ENCODE measurements at places on chromosomes 4 and X.

GRCh38 chr4:145883101-145883694, 55.4 kb downstream of the ZNF827 start:
- no peak for DNase-seq

DNA sequence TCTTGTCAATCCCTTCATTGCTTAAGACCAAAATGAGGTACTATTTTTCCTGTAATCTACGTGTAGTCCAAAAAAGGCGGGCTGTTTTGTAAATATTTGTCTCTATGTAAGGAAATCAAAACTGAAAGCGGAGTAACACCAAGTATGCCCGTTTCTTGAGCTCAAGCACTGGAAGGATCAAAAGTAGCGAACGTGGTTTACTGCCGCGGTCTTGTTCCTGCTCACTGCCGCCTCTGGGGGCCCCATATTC, 71.5 kb downstream of the AFF1 start:
- no peak for DNase-seq

DNA sequence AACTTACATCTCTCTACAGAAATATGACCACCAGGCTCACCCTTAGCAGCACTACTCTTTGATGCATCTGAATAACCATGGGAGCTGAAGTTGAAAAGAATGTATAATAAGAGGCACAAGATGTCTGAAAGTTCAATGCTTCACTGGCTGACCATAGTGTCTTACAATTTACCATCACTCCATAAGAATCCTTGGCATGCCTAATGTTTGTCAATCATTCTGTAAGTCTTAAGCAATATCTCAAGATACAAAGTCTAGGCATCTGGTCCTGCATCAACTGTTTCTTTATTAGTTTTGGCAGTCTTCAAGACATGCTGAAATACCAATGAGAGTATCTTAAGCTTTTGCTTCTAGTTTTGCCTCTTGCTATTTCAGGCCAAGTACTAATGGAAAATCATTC, 755.5 kb downstream of the STIM2 start:
- no peak for DNase-seq

- DNase-seq = peak; percentile 4
Measured at GRCh38 chr4:5791654-5792053, 80.7 kb downstream of the EVC start.

GRCh38 chrX:16528620-16529019, 121.3 kb upstream of the S100G start:
- no peak for DNase-seq

GRCh38 chr4:109432203-109432602, 1.4 kb upstream of the SEC24B start:
- no peak for DNase-seq

DNA sequence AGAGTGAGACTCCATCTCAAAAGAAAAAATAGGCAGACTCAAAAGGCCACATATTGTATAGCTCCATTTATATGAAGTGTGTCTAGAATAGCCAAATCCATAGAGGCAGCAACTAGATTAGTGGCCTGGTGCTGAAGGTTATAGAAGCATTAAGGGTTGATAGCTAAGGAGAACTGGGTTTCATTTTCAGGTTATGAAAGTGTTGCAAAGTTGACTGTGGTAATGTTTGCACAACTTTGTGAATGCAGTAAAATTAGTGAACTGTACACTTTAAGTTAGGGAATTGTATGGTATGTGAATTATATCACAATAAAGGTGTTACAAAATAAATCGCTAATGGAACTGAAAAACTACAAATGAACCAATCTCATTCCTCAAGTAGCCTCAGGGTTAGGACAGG, 28.3 kb downstream of the TXLNG start:
- no peak for DNase-seq

GRCh38 chr4:8297141-8297601, 27.6 kb downstream of the HTRA3 start:
- DNase-seq = no peak

DNA sequence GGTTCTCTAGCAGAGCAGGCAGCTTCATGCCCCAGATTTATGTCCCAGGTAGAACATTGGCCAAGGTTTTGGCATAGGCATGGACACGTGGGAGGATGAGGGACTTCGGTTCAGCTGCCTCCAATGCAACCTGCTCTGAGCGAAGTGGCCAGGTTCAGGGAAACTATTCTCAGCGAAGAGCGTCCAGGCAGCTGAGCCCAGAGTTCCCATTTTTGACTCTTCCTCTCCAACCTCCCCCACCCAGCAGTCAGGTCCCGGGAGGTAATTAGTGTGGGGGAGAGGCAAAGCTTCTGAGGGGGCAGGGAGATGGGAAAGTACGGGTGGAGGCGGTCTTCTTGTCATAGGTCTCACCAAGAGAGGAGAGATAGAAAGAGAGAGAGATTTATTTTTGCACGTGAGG, 1.0 kb downstream of the GABRA4 start:
- no peak for DNase-seq

GRCh38 chr4:128303405-128303785, 15.8 kb upstream of the PGRMC2 start:
- DNase-seq = no peak

DNA sequence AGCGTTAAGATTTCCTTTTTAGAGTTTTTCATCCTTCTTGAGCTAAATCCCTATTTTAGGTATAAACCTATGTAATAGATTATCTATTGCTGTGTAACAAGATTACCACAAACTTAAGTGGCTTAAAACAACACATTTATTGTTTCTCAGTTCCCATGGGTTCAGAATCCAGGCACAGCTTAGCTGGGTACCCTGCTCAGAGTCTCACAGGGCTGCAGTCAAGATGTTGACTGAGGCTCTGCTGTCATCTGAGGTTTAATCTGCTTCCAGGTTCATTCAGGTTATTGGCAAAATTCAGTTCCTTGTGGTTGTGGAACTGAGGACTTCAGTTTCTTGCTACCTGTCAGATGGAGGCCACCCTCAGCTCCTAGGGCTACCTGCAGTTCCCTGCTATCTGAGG, 60.9 kb downstream of the GK start:
- DNase-seq = no peak

GRCh38 chrX:148501386-148502066, 1.1 kb downstream of the AFF2 start:
- DNase-seq = peak; percentile 56

DNA sequence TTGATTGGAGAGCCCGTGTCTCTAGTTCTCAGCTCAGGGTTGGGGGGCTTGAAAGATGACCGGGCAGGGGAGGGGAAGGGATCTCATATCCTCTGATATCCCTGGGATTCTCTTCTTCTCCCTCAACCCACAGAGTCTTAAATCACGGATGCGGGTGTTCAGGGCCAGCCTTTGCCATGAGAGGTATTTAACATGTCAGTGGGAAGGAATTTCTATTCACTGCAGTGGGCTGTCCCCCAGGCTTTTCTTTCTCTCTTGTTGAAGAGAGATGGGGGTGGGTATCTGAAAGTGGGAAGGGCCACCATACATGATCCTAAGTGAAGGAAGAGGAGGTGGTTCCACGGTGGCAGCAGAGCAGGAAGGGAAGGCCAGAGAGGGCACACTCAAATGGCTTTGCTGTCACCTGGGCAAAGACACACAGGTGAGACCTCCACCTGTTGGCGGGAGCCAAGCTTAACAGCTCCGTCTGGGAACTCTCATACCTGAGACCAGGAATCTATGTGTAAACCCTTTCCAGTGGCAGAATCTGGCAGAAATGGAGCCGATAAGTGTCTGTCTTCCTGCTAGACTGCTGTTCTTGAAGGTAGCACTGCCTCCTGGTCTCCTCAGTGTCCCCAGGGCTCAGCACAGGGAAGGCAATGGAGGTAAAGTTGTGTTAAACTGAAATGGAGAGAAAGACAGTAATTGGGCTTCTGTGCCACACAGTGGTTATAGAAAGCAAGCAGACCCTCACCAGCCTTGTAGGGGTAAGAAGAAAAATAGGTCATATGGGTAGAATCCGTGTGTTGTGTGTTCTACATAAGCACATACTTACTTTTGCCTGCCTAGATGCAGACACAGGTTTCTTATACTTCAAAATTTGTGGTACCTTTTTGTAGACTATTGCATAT, 49.4 kb downstream of the RHOH start:
- no peak for DNase-seq

DNA sequence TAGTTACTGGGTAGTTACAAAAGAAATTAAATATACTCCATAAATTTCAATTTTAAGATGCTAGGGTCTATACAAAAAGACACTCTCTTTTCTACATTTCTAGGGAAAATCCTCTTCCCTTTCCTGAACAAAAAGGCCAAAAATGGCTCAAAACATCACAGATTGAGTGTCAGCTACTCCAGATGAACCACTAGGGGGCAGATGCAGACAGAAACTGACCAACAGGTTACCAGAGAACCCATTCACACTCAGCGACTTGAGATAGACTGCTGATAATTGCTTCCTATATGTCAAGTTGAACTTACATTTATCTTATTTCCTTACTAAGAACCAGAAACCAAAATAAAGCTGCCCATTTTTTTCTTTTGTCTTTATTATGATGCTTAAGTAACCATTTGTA, 83.4 kb upstream of the MID1IP1 start:
- peak; percentile 36 for DNase-seq

- DNase-seq = no peak
Measured at GRCh38 chrX:42087960-42088359, 164.6 kb upstream of the CASK start.

GRCh38 chr4:73836373-73837279, at the start of gene CXCL6:
CXCL6 (plus strand) TSS chr4:73836678; CDS start chr4:73836751, 73 bp downstream.
- peak; percentile 64 for DNase-seq

- DNase-seq = no peak
Measured at GRCh38 chr4:72767618-72768302, 198.7 kb upstream of the ADAMTS3 start.

DNA sequence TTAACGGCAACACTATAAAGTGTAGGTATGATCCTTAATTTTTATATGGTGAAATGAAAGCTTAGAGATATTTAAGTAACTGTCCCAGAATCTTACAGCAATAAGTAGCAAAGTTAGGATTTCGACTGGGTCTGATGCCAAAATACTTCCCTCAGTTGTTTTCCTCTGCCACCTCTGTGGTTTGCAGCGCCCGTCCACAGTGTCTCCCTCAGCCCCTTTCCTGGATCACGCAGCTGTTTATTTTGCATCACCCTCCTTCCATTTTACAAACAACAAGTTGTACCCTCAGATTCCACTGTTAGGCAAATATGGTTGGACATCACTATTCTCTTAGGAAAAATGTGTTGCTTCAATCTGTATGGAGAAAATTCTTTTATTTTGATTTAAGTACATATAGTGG, 56.1 kb downstream of the RAPGEF2 start:
- DNase-seq = no peak

- DNase-seq = no peak
Measured at GRCh38 chrX:85964744-85965143, 82.6 kb downstream of the CHM start.

- DNase-seq = no peak
Measured at GRCh38 chr4:136864604-136865185, 667.6 kb downstream of the PCDH18 start.

GRCh38 chr4:153912301-153912700, 123.4 kb upstream of the SFRP2 start:
- no peak for DNase-seq

DNA sequence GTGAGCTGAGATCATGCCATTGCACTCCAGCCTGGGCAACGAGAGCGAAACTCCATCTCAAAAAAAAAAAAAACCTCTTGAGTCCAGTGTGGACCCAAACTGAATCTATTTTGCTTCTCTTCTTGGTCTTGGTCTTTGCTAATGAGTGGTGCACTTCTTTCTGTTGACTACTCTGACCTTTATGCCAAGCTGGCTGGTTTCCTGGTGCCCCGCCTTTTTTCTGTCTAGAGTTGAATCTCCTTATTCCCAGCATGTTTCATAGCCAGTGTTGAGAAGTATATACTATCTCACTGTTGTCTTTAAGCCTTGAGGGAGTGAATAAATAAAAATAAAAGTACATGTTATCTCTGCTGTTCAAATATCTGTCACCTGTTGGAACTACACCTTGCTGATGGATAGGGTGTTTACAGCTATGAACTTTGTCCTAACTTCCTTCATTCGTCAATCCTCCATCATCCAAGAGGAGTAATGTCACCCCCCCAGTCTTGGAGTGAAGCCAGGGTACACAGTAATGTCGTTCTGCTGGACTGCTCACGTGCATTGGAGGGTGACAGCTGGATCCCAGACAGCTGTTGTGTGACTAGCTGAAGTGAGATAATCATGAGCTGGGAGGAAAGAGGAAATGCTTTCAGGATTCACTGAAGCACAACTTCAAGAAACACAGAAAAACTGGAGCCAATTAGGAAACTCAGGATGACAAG, 99.3 kb upstream of the PRKG2 start:
- DNase-seq = no peak

DNA sequence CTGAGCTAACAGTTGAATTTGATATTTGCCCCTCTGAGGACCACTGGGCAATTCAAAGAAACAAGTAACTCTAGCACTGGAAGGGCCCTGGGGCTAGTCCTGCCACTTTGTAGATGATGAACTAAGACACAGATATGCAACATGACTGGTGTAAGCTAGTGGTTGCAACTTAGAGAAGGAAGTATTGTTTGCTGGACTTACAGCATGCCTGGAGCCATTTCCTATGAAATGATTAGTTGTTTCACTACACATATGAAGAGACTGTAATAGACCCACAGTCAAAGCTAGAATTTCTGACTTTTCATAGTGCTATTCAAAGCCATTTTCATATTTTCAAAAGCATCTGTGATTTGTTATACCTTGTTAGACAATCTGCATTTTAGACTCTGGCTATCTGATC, 96.2 kb downstream of the TSPAN7 start:
- no peak for DNase-seq

- no peak for DNase-seq
Measured at GRCh38 chrX:639151-639550, 8.6 kb downstream of the SHOX start.

DNA sequence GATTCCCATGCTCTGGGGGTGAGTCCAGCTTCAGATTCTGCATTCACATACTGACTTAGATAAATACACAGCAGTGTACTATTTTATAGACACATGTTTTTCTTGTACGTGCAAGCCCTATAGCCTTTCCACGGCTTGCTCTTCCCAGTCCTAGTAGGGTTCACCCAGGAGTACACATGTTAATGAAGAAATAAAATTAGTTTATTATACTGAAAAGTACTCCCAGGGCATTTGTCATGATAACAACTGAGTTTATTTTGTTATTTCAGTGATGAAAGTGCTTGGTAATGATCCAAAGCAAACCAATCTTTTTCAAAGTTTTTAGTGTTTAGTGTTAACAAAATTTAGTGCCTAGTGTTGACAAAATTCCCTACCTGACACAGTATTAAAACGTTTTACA, 21.3 kb downstream of the MAPK10 start:
- no peak for DNase-seq

- DNase-seq = no peak
Measured at GRCh38 chrX:97389761-97390192, 506.1 kb downstream of the RPA4 start.

- no peak for DNase-seq
Measured at GRCh38 chrX:106378616-106379015, 210.5 kb downstream of the PWWP3B start.

DNA sequence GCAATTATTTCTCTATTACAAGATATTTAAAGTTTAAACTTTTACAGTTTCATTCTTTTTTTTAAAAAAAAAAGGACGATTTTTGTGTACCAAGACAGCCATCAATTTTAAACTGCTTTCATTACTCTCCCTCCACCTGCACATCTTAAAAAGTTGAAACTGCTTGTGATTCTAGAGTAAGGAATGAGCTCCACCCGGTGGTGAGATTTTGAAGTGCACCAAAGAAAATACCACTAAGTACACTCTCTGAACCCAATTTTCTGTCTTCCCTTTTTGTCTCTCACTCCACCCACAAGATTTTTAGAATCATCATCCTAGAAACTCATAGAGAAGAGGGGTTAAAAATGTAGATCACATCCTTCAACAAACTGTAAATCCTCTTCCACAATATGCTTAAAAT, 91.3 kb upstream of the WDR44 start:
- peak; percentile 31 for DNase-seq

GRCh38 chr4:122826079-122826527, 528 bp upstream of the FGF2 start:
- no peak for DNase-seq

- no peak for DNase-seq
Measured at GRCh38 chr4:147814376-147814775, 82.5 kb downstream of the ARHGAP10 start.
